Adrenal gland (tissue), 19 donors: ENCODE measurements at places on chromosomes 2 and 18.

DNA sequence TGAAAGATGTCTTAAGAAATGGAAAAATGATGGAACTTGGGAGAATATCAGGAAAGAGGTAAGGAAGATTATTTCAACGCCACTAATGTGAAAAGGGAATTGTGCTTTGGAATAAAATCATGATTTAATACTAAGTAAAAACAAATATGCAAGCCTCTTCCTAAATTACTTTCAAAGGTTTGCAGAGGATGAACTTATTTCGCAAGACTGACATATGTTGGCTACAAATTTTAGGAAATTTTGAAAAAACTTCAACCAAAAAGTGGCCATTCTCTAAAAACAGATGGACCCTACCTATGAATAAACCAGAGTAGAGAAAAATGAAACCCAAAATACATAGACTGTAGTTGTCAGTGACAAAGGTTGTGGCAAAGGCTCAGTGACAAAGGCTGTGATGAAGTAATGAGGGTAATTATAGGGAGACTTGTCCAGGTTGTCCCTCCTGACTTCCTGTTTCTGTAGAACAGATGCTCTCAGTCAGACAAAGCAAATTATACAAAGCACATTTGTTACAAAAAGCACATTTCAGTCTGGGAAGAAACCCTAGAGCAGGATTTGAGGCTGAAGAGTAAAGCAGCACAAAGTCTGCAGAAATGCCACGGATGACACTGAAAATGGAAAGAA lies 39.5 kb downstream of the SFT2D3 start:
- DNase-seq: no peak

GRCh38 chr2:85669549-85669948 lies 1.6 kb upstream of the SFTPB start:
- no peak for DNase-seq

- DNase-seq: no peak
Measured at GRCh38 chr2:178508646-178509045, 28.4 kb downstream of the PLEKHA3 start.

GRCh38 chr2:50963734-50964133 lies 68.2 kb downstream of the NRXN1 start:
- no peak for DNase-seq
